ENCODE measurements at places on chromosomes 1 and 21.

DNA sequence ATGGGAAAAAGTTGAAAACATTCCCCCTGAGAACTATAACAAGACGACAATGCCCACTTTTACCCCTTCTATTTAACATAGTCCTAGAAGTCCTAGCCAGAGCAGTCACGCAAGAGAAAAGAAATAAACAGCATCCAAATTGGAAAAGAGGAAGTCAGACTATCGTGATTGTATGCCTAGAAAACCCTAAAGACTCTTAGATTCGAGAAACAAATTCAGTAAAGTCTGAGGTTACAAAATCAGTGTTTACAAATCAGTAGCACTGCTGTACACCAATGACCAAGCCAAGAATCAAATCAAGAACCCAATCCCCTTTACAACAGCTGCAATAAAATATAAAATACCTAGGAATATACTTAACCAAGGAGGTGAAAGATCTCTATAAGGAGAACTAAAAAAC, 72.4 kb downstream of the POU2F1 start:
- no peaks in the 10 kb centered on the region for H3K36me3 ChIP-seq
- H3K27ac ChIP-seq = no peak overlapping the region
- H3K27me3 ChIP-seq = no peaks in the 10 kb centered on the region
- no peak overlapping the region for H3K4me3 ChIP-seq

GRCh38 chr1:31239653-31240241, at the start of gene NKAIN1:
NKAIN1 (minus strand) TSS chr1:31239887; CDS start chr1:31239547, 340 bp downstream.
- no peak within 1 kb of the TSS for H3K27ac ChIP-seq
- H3K4me1 ChIP-seq = peaks cover 9% of the 10 kb centered on the region
- peak within 1 kb of the TSS; percentile 33 for H3K4me3 ChIP-seq
- no peak for DNase-seq
- peaks cover 40% of the 10 kb centered on the region for H3K27me3 ChIP-seq

- H3K4me1 ChIP-seq = peaks cover 6% of the 10 kb centered on the region
- no peak overlapping the region for H3K27ac ChIP-seq
- H3K27me3 ChIP-seq = peaks cover 2% of the 10 kb centered on the region
- no peaks in the 10 kb centered on the region for H3K36me3 ChIP-seq
Observed at GRCh38 chr21:25556091-25556490, 51.2 kb downstream of the MRPL39 start.

- no peak overlapping the region for H3K4me3 ChIP-seq
- DNase-seq = no peak
- H3K27ac ChIP-seq = no peak overlapping the region
- H3K4me1 ChIP-seq = no peaks in the 10 kb centered on the region
Observed at GRCh38 chr1:227417756-227418480, 99.6 kb upstream of the CDC42BPA start.

- no peaks in the 10 kb centered on the region for H3K4me1 ChIP-seq
- H3K27ac ChIP-seq = no peak overlapping the region
- DNase-seq = no peak
- no peaks in the 10 kb centered on the region for H3K36me3 ChIP-seq
Observed at GRCh38 chr1:166933140-166933539, 42.2 kb downstream of the ILDR2 start.

GRCh38 chr1:56390232-56390867, 189.0 kb downstream of the PLPP3 start:
- no peak for DNase-seq
- no peaks in the 10 kb centered on the region for H3K27me3 ChIP-seq
- H3K27ac ChIP-seq = no peak overlapping the region
- H3K4me3 ChIP-seq = no peak overlapping the region
- H3K36me3 ChIP-seq = no peaks in the 10 kb centered on the region
- H3K4me1 ChIP-seq = no peaks in the 10 kb centered on the region

- H3K4me3 ChIP-seq = no peak overlapping the region
- no peaks in the 10 kb centered on the region for H3K27me3 ChIP-seq
- H3K36me3 ChIP-seq = peaks cover 1% of the 10 kb centered on the region
- DNase-seq = no peak
- H3K27ac ChIP-seq = no peak overlapping the region
Observed at GRCh38 chr1:226892524-226892875, 22.1 kb downstream of the PSEN2 start.

- no peak overlapping the region for H3K27ac ChIP-seq
- H3K27me3 ChIP-seq = no peaks in the 10 kb centered on the region
- H3K4me1 ChIP-seq = no peaks in the 10 kb centered on the region
- no peak overlapping the region for H3K4me3 ChIP-seq
- H3K36me3 ChIP-seq = no peaks in the 10 kb centered on the region
- no peak for DNase-seq
Observed at GRCh38 chr1:53992085-53992874, 25.7 kb downstream of the LDLRAD1 start.

GRCh38 chr21:14572204-14572780, 26.2 kb upstream of the SAMSN1 start:
- no peak for DNase-seq
- no peaks in the 10 kb centered on the region for H3K27me3 ChIP-seq
- H3K4me3 ChIP-seq = no peak overlapping the region
- H3K27ac ChIP-seq = no peak overlapping the region
- no peaks in the 10 kb centered on the region for H3K4me1 ChIP-seq
- H3K36me3 ChIP-seq = no peaks in the 10 kb centered on the region

GRCh38 chr1:175503538-175503937, 239.9 kb downstream of the TNR start:
- no peak overlapping the region for H3K27ac ChIP-seq
- no peaks in the 10 kb centered on the region for H3K36me3 ChIP-seq
- no peak for DNase-seq
- H3K4me1 ChIP-seq = peaks cover 38% of the 10 kb centered on the region
- no peak overlapping the region for H3K4me3 ChIP-seq
- H3K27me3 ChIP-seq = no peaks in the 10 kb centered on the region

DNA sequence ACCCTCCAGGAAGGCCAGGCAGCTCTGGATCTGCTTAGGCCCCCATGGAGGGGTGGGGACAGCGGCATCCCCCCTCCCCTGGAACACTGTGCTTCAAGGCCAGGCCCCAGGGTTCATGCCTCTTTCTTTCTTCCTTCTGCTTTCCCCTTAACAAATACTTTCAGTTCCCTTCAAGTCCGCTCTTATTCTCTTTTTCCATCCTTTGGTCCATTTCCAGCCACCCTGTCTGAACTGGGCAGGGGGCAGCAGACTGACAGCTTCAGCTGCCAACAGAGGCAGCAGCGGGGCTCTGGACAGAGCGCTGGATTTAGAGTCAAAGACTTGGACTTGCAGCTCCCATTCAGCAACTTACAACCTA, 1.1 kb upstream of the CD244 start:
- H3K27ac ChIP-seq = no peak overlapping the region
- no peaks in the 10 kb centered on the region for H3K36me3 ChIP-seq
- no peaks in the 10 kb centered on the region for H3K4me1 ChIP-seq
- H3K4me3 ChIP-seq = no peak overlapping the region

DNA sequence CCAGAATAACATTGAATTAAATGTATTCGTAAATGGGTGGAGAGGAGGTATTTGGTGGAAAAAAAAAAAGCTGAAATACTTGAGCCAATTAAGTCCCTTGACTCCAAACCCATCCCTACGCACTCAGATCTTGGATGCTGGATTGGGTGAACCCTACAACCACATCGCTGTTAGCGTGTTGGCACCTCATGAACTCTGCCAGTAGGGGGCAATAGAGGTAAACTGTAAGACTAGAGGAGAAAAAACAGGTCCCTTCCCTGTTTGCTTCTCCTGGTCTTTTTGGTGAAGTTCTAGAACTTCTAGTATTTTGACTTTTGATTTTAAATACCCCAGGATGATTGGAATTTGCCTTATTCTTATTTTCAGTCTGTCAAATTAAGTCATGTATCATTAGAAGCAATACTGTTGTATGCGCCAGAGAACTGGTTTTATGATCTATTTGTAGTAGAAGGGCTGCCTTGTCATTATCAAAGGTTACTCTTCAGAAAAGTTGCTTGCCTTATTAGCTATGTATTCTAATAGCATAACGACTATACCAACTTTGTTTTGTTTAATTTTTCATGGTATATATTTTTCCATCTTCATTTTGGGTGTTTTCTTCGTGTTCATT, 1.9 kb upstream of the OR13G1 start:
- DNase-seq = peak; percentile 8
- no peaks in the 10 kb centered on the region for H3K4me1 ChIP-seq
- no peak overlapping the region for H3K27ac ChIP-seq
- H3K4me3 ChIP-seq = no peak overlapping the region
- H3K36me3 ChIP-seq = no peaks in the 10 kb centered on the region
